Choroid plexus epithelial cell (primary cell): ENCODE measurements at places on chromosomes 16 and 17.

GRCh38 chr16:88356727-88357199, 26.0 kb upstream of the ZNF469 start:
- no peak for DNase-seq

- peak; percentile 72 for DNase-seq
Measured at GRCh38 chr17:7436556-7437368, 1.5 kb downstream of the TMEM102 start.

GRCh38 chr17:67046398-67046797, 2.0 kb downstream of the CACNG1 start:
- no peak for DNase-seq

GRCh38 chr16:27048316-27048715, 18.4 kb upstream of the C16orf82 start:
- DNase-seq = no peak

DNA sequence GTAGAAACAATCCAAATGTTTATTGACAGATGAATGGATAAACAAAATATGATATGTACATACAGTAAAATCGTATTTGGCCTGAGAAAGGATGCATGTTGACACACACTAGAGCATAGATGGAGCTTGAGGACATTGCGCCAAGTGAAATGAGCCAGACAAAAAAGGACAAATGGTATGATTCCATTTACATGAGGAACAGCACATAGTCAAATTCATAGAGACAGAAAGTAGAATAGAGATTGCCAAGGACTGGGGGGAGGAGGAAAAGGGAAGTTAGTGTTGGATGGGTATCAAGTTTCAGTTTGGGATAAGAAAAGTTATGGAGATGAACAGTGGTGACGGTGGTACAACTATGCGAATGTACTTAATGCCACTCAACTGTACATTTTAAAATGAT, 47.9 kb downstream of the COPRS start:
- DNase-seq = no peak

DNA sequence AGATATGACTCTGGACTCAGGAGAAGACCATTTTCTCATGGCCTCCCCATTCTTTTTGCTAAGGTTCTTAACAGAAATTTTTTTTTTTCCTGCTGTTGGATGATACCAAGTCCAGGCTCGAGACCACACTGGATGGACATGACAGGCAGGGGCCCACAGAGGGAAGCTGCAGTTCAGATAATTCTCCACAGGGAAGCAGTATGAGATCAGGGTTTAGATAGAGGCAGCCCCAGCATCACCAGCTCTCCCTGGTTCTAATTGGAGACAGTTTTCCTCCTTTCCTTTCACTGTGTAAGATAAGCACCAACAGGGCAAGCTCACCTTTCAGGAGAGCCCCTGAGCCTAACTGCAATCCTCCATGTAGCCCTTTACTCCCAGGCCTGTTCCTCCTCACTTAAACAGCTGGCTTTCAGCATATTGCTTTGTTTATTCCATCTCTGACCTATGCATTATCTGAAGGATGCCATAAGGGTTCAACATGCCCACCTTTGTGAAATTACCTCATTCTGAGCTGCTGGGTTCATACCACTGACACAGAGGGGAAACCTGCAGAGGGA, 108.1 kb downstream of the SNX11 start:
- DNase-seq = peak; percentile 69

DNA sequence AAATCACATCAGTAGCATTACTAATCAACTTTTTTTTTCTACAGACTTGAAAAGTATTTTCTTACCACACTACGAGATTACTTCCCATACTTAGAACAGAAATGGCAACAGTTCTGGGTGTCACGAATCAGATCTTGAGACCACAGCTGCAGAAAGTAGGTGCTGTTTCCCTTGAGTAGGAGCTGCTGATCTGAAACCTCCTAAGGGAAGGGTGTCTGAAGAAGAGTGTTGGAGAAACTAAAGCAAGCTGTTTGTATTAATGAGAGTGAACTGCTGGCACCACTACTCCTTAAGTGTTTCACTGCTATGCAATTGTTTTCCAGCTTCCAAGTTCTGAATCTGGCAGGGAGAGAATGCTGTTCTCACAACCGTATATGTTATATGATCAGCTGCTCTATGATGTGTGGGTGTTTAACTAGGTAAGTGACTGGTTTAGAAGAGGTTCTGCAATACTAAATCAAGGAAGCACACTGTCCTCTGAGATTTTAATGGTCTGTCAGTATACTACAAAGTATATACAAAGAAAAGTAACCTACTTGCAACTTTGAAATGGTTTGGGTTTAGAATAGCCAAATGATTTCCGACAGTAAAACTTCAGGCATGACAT, 3.3 kb downstream of the ZNF652 start:
- peak; percentile 17 for DNase-seq
